Stimulated activated CD8-positive, alpha-beta memory T cell treated with anti-CD3 and anti-CD28 coated beads, Interleukin-4, amount 100 ng/mL, for 1 hour (primary cell): ENCODE measurements at places on chromosomes 4 and X.

- no peak for DNase-seq
Observed at GRCh38 chr4:1449475-1449832, 43.2 kb upstream of the NKX1-1 start.

GRCh38 chr4:161799710-161800109 is 364.1 kb downstream of the FSTL5 start:
- DNase-seq: no peak

GRCh38 chr4:110248831-110249253 is 50.4 kb upstream of the ELOVL6 start:
- DNase-seq: no peak

- DNase-seq: no peak
Observed at GRCh38 chr4:114941503-114941902, 171.9 kb downstream of the NDST4 start.

DNA sequence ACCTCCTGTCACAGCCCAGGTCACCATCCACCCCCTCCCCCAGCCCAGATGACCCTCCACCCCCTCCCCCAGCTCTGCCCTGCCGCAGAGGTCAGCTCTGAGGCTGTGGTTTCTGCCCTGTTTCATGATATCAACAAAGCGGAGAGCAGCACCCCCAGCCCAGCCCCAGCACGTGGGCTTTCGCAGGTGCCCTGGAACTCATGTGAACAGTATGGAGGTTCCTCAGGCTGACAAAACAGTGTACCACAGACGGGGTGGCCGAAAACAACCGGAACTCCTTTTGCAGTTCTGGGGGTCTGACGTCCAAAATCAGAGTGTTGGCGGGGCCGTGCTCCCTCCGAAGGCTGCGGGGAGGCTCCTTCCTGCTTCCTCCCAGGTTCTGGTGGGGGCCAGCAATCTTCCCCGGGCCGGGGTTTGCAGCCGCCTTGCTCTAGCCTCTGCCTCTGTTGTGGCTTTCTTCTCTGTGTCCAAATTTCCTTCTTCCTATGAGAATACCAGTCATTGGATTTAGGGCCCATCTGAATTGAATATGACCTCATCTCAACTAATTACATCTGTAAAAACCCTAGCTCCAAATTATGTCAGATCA is 7.9 kb upstream of the PSAPL1 start:
- DNase-seq: no peak

DNA sequence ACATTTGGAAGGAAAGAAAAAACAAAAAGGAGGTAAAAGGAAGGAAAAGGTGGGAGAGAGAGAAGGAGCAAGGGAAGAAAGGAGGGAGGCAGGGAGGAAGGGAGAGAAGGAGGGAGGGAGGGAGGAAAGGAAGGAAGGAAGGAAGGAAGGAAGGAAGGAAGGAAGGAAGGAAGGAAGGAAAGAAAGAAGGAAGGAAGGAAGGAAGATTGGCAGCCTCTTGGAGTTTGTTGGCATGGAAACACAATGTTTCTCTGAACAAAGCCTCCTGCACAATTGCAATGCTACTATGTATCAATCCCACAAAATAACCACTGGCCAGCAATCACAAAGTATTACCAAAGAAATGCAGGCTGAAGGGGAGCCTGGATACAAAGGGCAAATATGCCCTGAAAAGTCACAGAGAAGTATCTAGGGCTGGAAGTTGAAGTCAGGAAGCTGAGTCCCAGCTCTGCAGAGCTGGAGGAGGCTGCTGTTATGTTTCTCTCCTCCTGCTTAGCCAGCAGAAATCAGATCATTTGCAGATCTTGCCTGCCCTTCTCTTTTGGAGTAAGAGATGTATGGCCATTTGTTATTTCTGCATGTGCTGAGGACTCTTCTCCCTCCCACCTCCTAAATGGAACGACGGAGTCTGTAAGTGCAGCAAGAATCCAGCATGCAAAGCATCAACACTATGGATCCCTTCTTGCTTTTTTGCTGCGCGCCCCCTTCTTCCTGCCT is 195.9 kb upstream of the LDB2 start:
- no peak for DNase-seq

- DNase-seq: no peak
Observed at GRCh38 chr4:6281436-6282313, 12.0 kb downstream of the WFS1 start.

GRCh38 chr4:52266537-52267137 is 215.5 kb downstream of the SPATA18 start:
- no peak for DNase-seq

GRCh38 chr4:165720411-165721082 is 152.5 kb upstream of the TLL1 start:
- no peak for DNase-seq

DNA sequence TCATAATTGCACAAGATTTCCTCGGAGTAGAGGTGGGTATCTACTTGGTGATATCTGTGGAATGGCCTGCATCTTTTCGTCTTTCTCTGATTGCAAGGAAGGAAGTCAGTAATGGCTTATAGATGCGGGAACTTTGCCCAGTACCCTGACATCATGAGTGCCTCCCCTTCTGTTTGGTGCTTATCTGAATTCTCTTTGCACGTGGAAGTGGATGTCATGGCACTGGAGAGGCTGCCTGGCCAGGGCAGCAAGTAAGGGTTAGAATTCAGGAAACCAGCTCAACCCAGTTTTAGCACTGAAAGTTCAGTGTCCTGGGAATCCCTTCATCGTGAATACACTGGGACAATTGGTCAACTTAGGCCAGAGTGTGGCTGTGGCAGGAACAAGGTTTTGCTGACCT is 83.5 kb upstream of the RAPGEF2 start:
- no peak for DNase-seq

DNA sequence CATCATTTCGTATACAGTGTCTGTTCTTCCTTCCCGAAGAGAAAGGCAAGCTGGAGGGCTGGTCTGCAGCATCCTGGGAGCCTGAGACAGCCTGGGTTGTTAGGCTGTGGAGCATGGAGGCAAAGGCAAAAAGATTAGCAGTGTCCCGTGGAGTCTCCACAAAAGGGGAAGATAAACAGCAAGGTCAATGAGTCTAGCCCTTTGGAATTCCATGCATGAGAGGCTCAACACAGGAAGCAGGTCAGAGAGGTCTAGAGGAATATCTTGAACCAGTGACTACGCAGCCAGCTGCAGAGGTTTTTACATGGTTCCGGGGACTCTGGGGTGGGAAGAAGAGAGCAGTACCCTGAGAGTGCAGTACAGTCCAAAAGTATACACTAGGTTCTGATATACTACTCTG is 12.2 kb upstream of the MCF2 start:
- DNase-seq: no peak

DNA sequence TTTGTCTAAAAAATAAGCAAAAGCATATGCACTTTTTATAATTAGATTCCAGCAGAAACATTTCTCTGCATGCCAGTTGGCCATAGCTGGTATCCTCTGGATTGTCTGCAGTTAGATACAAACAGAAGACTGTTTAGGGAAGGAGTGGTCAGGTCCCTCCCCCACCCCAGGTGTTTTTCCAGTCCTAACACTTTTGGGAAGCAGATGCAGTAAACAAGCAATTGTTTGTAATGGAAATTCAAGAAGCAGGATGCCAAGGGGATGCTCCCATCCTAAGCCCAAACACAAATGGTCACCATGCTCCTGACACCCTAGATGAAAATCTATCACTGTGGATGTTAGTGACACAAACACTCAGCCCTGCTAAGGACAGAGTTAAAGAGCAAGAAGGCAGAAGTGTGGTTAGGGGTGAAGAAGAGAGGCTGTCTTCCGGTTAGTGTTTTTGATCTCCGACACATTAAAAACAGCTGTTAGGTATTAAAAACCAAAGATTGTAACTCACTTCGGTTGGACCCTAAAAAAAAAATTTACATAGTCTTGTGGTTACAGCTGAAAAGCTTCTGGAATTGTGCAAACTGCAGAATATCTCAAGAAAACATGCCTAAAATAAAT is 7.9 kb downstream of the LEF1 start:
- no peak for DNase-seq

GRCh38 chr4:57633212-57633859 is 523.2 kb upstream of the IGFBP7 start:
- no peak for DNase-seq

- DNase-seq: no peak
Observed at GRCh38 chr4:122090989-122091388, 61.1 kb upstream of the BLTP1 start.

DNA sequence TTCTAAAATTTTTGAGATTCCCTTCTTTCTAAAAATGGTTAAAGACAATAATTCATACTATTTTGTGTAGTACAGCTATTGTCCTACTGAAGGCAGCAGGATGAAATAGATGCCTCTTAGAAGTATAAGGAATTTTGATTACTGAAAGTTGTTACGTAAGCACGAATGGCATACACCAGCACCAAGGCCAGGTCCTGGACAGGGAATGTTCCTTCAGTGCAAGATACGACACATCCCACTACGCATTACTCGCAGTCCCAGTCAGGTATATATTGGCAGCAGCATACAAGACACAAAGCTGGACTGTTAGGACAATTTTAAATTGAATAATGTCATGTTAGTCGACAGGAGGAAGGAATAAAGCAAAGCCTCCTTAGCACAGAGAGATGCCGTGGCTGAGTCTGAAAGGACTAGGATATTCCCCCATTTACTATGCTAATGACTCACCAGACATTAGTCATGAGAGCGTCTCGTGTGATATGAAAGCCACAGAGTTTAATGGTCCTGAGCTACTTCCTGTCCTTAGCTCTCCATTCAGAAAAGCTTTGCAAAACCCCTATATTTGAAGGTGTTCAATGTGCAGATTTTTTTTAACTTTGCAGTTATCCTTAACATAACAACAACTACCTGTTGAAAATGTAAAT is 504.3 kb downstream of the FAM133A start:
- DNase-seq: no peak

- no peak for DNase-seq
Observed at GRCh38 chr4:140277576-140277975, 95.9 kb upstream of the SCOC start.

- no peak for DNase-seq
Observed at GRCh38 chrX:111020283-111020682, 75.7 kb upstream of the PAK3 start.

GRCh38 chrX:65758505-65758904 is 91.1 kb downstream of the MSN start:
- DNase-seq: no peak

DNA sequence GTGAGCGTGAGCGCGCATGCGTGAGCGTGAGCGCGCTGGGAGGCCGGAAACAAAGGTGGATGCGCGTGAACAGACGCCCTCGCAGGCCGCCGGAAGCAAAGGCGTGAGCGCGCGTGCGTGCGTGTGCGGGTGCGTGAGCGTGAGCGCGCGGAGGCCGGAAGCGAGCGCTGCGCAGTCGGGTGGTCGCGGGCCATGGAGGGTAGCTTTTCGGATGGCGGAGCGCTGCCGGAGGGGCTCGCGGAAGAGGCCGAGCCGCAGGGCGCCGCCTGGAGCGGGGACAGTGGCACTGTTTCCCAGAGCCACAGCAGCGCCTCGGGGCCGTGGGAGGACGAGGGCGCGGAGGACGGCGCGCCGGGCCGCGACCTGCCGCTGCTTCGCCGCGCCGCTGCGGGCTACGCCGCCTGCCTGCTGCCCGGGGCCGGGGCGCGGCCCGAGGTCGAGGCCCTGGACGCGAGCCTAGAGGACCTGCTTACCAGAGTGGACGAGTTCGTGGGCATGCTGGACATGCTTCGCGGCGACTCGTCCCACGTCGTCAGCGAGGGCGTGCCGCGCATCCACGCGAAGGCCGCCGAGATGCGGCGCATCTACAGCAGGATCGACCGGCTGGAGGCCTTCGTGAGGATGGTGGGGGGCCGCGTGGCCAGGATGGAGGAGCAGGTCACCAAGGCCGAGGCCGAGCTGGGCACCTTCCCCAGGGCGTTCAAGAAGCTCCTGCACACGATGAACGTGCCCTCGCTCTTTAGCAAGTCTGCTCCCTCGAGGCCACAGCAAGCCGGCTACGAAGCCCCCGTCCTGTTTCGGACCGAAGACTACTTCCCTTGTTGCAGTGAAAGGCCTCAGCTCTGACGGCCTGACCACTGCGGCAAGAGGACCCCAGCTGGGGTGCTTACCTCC is at the start of gene BLOC1S4:
Gene BLOC1S4 (plus strand): TSS at position 157 of the 894 bp plus-strand sequence. CDS start 36 bp downstream, at position 193.
- DNase-seq: peak; percentile 62

DNA sequence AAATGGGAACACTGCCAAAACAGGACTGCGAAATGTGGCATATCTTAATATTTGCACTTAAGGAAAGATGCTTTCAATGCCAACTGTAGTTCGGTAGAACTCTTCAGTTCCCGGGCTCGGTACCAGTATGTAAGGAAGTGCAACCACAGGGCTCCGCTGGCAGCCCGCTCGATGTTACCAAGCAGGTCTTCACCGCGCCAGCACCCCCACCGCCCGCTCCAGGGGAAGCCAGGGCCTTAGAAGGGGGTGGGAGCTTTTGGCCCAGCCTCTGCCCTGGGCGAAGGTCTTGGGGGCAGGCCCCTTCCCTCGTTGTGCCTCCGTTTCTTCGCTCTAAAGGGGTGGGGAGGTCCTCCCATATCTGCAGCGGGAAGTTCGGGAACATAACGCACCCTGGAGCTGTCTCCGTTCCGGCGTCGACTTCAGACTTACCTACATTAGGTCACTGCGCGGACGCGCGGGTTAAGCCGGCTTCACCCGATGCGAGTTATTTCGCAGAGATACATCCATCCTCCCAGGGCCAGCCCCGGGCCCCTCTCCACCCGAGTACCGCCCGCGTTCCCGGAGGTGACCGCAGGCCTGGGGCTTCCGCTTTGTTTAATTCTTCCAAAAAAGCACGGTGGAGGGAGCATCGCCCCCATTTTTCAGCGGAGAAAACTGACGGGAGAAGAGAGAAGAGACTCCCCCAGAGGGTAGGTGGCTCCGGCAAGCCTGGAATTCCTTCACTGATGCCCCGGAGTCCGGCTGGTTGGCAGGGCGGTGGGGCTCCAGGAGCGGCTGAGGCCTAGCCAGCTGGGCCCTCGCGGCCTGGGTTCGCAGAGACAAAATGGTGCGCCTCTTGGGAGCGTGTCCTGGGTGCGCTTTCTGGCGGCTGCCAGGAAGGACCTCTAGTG is 1.0 kb upstream of the HMX1 start:
- DNase-seq: no peak

- DNase-seq: no peak
Observed at GRCh38 chr4:87499403-87500091, 29.6 kb downstream of the SPARCL1 start.

GRCh38 chr4:152327606-152328453 is 208.1 kb downstream of the FBXW7 start:
- DNase-seq: no peak

GRCh38 chrX:121298499-121298898 is 251.1 kb downstream of the GLUD2 start:
- no peak for DNase-seq

DNA sequence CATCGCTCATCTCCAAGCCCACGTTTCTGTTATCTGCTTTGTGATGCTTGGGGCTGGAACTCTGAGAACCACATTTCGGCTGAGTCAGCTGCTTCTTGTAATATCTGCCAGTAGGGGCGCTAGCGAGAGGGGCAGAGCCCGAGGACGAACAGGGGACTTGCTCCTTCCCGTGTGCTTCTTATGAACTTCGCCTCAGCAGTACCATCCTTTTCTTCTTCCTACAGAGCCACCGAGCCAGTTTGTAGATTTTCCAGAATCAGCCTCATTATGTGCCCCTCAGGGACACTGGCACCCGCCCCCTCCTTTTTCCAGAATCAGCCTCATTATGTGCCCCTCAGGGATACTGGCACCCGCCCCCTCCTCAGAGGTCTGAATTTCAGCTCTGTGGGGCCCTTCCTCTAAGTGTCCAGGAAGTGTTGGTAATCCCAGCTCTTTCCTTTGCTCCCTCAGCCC is 441.7 kb upstream of the RASGEF1B start:
- DNase-seq: peak; percentile 6
